ENCODE measurements at places on chromosomes 11 and 22.

DNA sequence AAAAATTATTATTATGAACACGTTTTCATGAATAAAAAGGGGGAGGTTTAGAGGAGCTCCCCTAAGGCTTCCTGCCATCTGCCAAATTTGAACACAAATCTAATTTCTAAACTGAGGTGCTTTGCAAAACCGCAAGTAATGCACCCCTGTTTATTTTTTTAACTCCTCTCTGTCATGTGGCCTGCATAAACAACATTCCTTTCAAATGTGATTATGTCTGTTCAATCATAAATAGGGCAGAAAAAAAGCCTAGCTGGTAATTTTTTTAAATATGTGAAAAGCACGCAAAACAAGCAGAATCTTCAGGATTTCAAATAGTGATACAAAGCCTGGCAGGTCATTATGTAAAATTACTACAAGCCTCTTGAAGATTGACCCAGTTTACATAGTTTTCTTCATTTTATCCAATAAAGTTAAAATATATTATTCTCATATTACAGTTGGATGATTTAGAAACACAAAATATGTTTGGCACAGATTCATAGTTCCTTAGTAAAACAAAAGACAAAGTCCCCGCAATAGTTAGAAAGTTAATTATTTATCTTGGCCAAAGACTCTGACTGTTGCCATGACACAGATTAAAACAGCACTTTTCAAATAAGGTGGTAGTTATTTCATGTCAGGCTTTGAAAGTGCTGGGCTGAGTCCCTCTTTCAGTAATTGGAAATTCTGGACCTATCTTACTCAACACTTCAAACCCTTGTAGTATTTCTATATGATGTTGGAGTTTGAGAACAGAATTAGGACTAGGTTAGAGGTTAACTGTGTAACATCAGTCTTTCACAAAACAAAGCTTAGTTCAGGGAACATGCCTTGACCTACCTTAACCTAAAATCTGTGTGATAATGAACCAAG lies 200.3 kb upstream of the MPPED2 start:
- no peak for DNase-seq

- no peak for DNase-seq
These were observed 75.0 kb upstream of the SHANK2 start for GRCh38 chr11:71327156-71328085.

- no peak for DNase-seq
These were observed 126.0 kb downstream of the SYN3 start for GRCh38 chr22:32932176-32932575.

- DNase-seq: no peak
These were observed 154.6 kb downstream of the MAML2 start for GRCh38 chr11:96188243-96189006.

DNA sequence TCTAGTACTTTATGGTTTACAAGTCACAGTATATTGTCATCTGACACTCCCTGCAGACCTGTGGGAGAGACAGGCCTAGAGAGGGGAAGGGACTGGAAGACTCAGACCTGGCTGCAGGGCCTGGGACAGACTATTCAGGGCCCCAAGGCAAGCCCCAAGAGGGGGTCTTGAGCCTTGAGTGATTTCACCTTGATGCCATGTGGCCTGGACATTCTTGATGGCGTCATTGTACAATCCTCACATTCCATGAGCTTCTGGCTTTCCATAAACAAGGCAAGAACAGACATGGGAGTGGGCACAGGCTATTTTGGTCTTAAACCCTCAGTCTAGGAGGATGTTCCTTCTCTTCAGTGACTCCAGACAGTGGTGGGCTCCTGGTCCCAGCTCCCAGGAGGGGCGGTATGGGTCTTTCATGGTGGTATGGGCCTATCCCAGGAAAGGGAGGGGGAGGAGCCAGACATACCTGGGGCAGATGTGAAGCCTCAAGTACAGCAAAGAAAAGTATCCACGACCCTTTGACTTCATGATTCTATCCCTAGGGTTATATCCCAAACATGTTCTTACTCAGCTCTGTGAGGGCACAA lies 1.8 kb upstream of the TBC1D10A start:
- DNase-seq: no peak

GRCh38 chr11:81072273-81072672 lies 1631.4 kb upstream of the TENM4 start:
- DNase-seq: no peak
